ENCODE measurements at places on chromosomes 13 and 19. TPM values are rescaled to one million over a fixed set of nuclear protein-coding genes. Genes with fewer than 3 reads are reported as not detected.

ZNF66 gene
- 4.9 TPM for total RNA-seq

ATP12A gene
- 0.09 TPM for total RNA-seq

IGFL2 gene
- not detected for total RNA-seq

ZNF490 gene
- total RNA-seq, result 7.5 TPM

ZNF77 gene
- total RNA-seq, result 2.1 TPM

PLEKHG2 gene
- total RNA-seq, result 32.1 TPM

BRSK1 gene
- total RNA-seq, result 6.5 TPM

OVOL3 gene
- not detected for total RNA-seq

ZSCAN4 gene
- total RNA-seq, result not detected

IZUMO2 gene
- total RNA-seq, result not detected

ZNF627 gene
- 11.4 TPM for total RNA-seq

TRAPPC2B gene
- total RNA-seq, result 15.3 TPM

GRCh38 chr13:31119966-31120700 lies 41.6 kb downstream of the HSPH1 start:
- no peaks in the 10 kb centered on the region for H3K4me1 ChIP-seq
- H3K4me3 ChIP-seq, result no peak overlapping the region
- no peak for DNase-seq
- peaks cover 58% of the 10 kb centered on the region for H3K27me3 ChIP-seq
- H3K27ac ChIP-seq, result no peak overlapping the region

GRCh38 chr19:7988307-7988706 lies 17.1 kb downstream of the ELAVL1 start:
- H3K27me3 ChIP-seq, result no peaks in the 10 kb centered on the region
- H3K4me1 ChIP-seq, result peaks cover 51% of the 10 kb centered on the region
- H3K27ac ChIP-seq, result peak overlapping the region; percentile 52
- no peak overlapping the region for H3K4me3 ChIP-seq

DNA sequence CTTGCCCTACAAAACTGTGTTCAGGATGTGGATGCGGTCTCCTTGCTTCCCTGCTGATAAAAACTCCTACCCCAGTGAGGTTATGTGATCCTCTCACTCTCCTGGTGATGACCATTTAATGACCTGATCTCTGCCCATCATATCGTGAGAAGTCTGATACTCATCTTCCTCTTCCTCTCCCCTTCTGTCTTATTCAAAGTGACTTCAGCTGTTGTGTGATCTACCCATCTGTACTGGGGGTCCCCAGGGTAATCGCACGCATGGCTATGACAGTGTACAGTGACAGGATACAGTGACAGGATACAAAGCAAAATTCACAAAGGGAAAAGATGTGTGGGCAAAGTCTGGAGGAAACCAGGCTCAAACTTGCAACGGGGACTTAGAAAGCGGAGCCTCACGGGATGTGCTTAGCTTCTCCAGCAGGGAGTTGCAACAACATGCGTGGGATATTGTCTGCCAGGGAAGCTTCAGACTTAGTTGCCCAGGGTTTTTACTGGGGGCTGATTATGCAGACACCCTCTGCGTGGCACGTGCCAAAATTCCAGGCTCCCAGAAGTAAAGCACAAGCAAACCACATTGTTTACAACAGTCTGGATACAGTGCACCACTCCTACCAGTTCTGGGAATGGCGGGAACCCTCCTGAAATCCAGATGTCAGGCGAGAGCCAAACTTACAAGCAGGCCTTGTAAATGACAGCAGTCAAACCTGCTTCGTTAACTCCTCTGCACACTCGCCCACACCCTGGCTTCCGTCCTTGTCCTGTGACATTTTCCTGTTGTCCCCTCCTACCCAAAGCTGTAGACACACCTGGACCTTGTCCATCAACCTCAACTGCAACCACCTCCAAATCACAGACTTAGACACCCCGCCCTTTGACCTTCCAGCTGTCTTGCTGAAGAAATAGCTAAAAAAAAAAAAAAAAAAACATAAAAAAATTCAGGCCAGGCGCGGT lies 18.0 kb upstream of the GARRE1 start:
- H3K27me3 ChIP-seq, result no peaks in the 10 kb centered on the region
- no peak overlapping the region for H3K27ac ChIP-seq
- no peaks in the 10 kb centered on the region for H3K36me3 ChIP-seq
- DNase-seq, result no peak

GRCh38 chr13:105442949-105443699 lies 1092.3 kb downstream of the EFNB2 start:
- H3K27ac ChIP-seq, result peak overlapping the region; percentile 68
- H3K4me1 ChIP-seq, result peaks cover 16% of the 10 kb centered on the region
- DNase-seq, result peak; percentile 28
- no peaks in the 10 kb centered on the region for H3K36me3 ChIP-seq

DNA sequence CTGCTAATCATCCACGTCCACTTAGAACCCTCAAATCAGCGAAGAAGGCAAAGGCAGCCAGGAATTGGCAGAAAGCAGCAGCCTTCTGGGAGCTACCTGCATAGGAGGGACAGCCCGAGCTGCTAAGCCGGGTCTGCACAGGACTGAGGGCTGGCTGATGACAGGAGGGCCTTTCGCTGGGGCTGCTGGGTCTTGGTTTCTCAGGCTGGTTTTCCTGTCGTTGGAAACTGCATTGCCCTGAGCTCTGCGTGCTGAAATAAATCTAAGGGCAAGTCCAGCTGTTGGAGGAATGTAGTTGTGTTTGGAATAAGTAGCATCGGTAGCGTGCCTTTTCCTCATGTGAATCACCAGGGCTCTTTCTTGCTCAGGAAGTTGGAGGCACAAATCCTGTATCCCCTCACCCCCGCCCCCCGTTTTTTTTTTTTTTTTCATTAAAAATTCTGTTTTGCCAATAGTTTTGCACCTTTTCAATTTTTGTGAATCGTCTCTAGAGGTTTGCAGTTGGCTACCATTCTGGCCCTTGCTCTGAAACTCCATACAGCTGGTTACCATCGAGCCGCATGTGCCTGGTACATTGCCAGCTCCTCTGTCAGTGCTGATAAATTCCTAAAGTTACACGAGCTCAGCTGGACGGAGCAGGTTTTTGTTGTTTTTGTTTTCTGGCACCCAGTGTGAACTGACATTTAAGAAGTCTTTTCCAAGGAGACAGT lies 193.9 kb upstream of the RNF113B start:
- no peaks in the 10 kb centered on the region for H3K36me3 ChIP-seq
- H3K27me3 ChIP-seq, result no peaks in the 10 kb centered on the region
- H3K4me3 ChIP-seq, result no peak overlapping the region
- H3K27ac ChIP-seq, result no peak overlapping the region

DNA sequence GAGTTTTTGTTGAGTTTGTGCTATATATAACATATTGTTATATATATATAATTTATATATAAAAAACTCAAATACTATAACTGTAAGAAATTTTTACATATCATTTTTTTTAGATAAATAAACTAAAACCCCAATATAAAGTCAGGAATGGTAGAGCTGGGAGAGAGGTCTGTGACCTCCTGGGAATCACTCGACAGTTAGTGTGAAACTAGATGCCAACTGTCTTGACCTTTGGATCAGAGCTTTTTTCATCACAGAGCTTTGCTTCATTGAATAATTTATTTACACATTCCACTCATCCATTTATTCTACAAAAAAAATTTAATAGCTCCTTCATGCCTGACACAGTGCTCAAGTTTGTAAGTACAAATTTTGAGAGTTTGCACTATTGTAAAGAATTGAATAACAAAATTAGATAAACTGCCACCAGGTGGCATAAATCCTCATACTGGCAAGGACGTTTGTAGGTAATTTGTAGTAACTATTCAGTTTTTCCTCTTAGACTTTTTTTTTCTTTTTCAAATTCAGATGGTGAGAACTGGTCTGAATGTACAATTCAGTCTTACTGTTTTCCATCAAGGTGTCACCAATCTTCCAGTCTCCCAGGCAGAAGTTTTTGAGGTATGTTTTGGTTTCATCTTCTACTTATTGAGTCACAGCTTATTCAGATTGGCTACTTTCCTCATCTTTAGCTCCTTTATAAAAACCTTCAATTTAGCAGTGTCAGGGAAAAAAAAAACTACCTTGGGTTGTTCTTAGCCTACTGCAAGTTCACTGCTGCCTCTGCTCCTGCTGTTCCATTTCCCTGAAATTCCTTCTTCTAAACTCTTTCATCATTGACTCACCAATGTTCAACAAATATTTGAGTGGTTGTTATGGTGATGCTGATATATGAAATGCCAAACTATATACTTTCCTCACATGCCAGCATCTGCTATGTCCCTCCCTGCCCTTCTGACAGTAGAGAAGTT lies 28.7 kb downstream of the LACC1 start:
- no peak overlapping the region for H3K4me3 ChIP-seq
- H3K4me1 ChIP-seq, result peaks cover 12% of the 10 kb centered on the region
- H3K36me3 ChIP-seq, result no peaks in the 10 kb centered on the region
- DNase-seq, result peak; percentile 1
- H3K27me3 ChIP-seq, result no peaks in the 10 kb centered on the region
- H3K27ac ChIP-seq, result peak overlapping the region; percentile 57

GRCh38 chr13:46317120-46317519 lies 69.9 kb downstream of the RUBCNL start:
- no peaks in the 10 kb centered on the region for H3K4me1 ChIP-seq
- H3K4me3 ChIP-seq, result no peak overlapping the region
- no peaks in the 10 kb centered on the region for H3K27me3 ChIP-seq
- DNase-seq, result no peak
- no peaks in the 10 kb centered on the region for H3K36me3 ChIP-seq

DNA sequence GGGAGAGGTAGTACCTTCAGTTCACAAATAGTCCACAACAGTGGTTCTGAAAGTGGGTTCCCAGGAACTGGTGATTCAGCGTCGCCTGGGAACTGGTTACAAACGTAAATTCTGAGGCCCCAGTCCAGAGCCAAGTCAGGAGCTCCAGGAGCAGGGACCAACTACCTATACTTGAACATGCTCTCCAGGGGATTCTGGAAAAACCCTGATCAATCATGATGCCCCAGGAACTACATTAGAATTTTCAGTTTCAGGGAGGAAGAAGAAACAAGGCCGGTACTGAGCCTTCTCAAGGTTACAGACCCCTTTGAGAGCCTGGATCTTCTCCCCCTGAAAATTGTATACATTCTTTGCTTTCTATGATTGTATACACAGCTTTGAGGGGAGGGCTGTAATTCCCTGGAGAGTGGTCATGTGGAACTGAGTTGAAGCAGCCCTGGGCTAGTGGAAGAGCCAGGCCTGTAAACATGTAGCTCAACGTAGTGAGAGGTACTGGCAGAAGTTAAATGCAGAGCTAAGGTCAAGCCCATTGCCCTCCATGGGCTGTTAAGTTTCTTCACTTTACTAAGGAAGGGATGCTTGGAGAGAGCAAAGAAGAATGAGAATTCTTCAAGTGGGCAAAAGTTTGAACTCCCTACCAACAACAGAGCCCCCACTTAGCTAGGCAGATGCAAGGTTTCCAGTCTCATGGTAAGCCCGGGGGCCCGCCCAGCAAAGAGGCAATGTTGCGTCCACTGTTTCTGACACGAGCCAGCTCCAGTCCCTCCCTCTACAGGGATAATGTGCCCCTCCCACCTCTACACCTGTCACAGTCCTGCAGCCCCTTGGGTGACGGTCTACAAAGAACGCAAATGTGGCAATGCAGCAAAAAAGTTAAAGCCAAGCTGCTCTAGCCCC lies 17.0 kb downstream of the DOCK9 start:
- no peak overlapping the region for H3K4me3 ChIP-seq
- no peaks in the 10 kb centered on the region for H3K36me3 ChIP-seq
- no peaks in the 10 kb centered on the region for H3K4me1 ChIP-seq
- H3K27me3 ChIP-seq, result no peaks in the 10 kb centered on the region
- no peak overlapping the region for H3K27ac ChIP-seq

GRCh38 chr13:40498461-40498860 lies 168.0 kb downstream of the FOXO1 start:
- no peaks in the 10 kb centered on the region for H3K36me3 ChIP-seq
- no peaks in the 10 kb centered on the region for H3K27me3 ChIP-seq
- no peak overlapping the region for H3K4me3 ChIP-seq
- H3K4me1 ChIP-seq, result peaks cover 7% of the 10 kb centered on the region

DNA sequence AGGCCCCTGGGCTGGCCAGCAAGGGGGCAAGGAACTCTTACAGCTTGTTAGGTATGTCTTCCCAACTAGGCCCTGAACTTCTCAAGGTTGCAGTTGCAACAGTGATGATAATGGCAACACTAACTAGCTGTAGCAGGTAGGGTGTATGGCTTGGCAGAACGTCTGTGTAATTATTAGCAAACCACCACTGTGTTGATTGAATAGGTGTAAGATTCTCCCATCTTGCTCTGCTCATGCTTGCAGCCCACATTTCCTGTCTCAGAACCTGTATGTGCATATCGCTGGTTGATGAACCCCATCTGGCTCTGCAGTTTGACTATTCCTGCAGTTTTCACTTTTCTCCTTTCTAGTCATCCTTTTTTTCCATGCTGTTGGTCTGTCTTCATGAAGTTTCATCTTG lies 178.8 kb downstream of the KATNAL1 start:
- no peak overlapping the region for H3K4me3 ChIP-seq
- no peaks in the 10 kb centered on the region for H3K27me3 ChIP-seq
- DNase-seq, result no peak
- no peak overlapping the region for H3K27ac ChIP-seq

DNA sequence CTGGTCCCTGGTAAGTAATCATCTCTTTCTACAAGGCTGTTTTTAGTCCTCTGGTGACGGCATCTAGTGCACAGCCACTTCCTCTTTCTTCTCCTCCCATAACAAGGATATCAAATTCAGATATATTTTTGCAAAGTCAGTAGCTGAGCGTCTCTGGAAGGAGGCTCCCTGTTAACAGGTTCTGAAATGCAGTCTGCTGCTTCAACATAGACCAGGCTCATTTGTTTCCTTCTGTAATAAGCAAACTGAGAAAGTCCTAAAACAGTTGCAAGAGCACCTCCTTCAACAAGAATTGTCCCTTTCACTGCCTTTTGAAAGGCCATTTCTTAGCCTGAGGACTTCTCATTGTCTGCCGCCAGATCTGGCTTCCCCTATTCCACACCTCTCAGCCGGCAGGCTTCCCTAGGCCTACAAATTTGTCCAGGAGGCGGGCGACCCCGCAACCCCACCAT lies 7.4 kb upstream of the ZSCAN5A start:
- DNase-seq, result no peak
- H3K4me1 ChIP-seq, result no peaks in the 10 kb centered on the region
- H3K27ac ChIP-seq, result no peak overlapping the region
- peaks cover 48% of the 10 kb centered on the region for H3K27me3 ChIP-seq
- no peak overlapping the region for H3K4me3 ChIP-seq

DNA sequence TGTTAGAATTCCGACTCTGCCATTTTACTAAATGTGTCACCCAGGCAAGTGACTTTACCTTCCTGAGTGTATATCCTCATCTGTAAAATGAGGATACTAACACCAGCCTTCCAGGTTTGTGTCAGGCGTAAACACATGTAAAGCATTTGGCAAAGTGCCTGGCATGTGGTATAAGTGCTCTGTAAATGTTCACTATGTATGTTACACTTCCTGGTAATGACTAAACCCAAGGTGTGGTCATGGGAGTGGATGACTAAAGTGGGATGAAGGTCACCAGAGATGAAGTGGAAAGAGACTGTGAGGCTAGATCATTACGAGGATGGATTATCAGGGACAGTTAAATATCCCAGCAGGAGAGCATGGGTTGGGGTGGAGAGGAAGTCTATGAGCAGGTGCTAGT lies 25.6 kb downstream of the DEDD2 start:
- DNase-seq, result peak; percentile 67
- H3K27me3 ChIP-seq, result no peaks in the 10 kb centered on the region
- no peak overlapping the region for H3K4me3 ChIP-seq
- H3K4me1 ChIP-seq, result peaks cover 34% of the 10 kb centered on the region
- peak overlapping the region; percentile 94 for H3K27ac ChIP-seq
